ENCODE measurements at places on chromosomes 4 and X.

- DNase-seq: no peak
These were observed 29.9 kb upstream of the STS start for GRCh38 chrX:7117587-7117986.

- no peak for DNase-seq
These were observed 2.0 kb downstream of the FGFBP1 start for GRCh38 chr4:15936495-15936894.

DNA sequence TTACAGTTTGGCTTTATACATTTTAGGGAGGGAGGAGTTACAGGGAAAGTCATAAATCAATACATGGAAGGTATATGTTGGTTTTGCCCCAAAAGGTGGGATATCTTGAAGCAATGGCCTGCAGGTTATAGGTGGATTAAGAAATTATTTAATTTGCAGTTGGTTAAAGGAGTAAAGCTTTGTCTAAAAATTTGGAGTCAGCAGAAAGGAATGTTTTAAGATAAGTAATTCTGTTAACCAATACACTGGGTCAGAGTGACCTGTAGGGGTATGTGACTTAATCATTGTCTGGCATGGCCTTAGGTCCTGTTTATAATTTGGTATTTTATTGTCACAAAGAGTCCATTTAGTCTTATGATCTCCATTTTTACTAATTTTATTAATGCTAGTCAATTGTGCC lies 115.0 kb downstream of the AGTR2 start:
- no peak for DNase-seq

GRCh38 chrX:55794405-55794804 lies 76.9 kb downstream of the RRAGB start:
- DNase-seq: no peak

GRCh38 chr4:90002441-90003062 lies 107.9 kb downstream of the MMRN1 start:
- no peak for DNase-seq
